ENCODE measurements at places on chromosomes 5 and 9.

DNA sequence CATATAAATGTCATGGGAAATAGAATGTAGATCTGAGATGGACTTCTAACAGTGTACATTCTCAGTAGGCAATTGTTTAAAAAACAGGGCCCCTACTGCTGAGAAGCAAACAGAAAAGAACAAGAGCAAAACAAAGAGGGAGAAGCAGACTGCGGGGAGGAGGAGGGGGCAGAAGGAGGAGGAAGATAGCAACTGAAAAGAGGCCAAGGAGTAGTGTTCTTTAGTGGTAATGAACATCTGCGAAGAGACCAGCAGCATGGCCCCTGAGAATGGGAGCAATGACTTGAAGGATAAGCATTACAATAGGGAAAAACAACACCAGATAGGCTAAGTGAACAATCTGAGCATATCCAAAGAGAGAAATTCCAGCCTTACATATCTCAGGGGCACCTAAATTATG is 36.8 kb downstream of the HAPLN1 start:
- DNase-seq: no peak

DNA sequence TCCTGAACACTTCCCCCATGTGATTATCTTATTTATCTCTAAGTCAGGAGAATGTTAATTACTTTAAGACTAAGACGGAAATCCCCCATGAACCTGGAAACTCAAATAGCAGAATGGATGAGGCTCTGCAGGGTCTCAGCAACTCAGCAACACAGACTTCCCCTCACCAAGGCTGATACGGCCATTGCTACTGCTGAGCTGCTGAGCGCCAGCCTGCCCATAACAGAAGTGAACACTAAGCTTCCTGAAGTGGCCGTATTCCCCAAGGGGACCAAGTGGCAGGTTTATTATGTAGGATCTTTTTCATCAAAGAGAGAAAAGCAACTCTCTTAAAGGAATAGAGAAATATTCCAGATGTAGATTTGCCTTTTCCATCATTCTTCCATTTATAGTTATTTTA is 311.1 kb downstream of the RFX3 start:
- DNase-seq: no peak

DNA sequence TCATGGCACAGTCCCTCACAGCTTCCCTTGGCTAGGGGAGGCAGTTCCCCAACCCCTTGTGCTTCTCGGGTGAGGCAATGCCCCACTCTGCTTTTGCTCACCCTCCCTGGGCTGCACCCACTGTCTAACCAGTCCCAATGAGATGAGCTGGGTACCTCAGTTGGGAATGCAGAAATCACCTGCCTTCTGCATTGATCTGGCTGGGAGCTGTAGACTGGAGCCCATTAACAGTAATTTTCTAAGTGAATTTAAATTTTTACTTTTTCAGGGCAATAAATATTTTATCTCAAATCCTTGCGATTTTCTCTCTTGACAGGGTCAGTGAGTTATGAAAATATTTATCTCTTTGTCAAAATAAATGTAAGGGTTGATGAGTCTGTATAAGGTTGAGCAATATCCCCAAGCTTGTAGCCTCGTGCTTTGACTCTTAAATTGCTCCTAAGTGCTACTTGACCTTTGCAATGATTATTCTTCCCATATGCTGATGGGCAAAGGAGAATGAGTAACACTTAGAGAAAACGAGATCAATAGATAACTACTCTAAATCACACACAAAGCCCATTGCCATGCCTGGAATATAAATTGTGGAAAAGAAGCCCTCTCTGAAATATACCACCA is 82.1 kb upstream of the MOCS2 start:
- DNase-seq: peak; percentile 26

DNA sequence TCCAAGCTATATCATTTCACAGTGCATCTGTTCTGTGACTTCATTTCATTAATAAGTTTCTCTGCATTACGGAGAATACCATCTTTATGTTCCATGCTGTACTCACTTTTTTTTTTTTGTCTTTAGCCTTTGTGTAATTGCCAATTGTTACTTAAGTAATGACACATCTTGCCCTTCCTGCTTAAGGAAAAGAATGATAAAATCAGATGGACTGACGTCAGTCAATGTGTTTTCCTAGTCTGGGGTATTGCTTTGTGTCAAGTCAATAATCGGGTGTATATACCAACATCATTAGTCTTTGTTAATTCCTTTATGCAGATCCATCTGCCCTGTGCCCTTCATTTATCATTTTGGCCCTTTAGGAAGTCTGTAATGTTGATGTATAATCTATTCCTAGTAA is 133.5 kb downstream of the CD180 start:
- no peak for DNase-seq

- peak; percentile 24 for DNase-seq
Measured at GRCh38 chr9:124368692-124369091, 46.5 kb downstream of the PSMB7 start.

DNA sequence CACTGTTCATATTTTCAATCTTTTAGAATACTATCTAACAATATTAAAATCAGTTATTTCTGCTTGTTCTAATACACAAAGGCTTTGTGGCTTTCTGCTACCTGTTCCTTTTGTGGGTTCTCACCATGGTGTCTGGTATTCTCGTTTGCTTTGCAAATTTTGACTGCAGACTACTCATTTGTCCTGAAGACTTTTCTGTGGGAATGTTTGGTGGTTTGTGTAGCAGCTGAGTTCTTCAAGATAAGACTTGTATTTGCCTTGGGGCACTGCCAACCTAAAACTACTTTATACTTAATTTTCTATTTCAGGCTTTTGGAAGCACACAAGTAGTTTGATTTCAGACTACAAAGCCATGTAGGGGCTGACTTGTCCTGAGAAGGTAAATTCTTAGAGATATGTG is 11.1 kb downstream of the IL33 start:
- DNase-seq: peak; percentile 81

GRCh38 chr5:104977529-104977928 is 1414.9 kb upstream of the NUDT12 start:
- peak; percentile 3 for DNase-seq

DNA sequence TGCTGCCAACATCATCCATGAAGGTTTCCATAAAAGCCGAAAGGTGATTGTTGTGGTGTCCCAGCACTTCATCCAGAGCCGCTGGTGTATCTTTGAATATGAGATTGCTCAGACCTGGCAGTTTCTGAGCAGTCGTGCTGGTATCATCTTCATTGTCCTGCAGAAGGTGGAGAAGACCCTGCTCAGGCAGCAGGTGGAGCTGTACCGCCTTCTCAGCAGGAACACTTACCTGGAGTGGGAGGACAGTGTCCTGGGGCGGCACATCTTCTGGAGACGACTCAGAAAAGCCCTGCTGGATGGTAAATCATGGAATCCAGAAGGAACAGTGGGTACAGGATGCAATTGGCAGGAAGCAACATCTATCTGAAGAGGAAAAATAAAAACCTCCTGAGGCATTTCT is 10.1 kb downstream of the TLR4 start:
- DNase-seq: no peak

DNA sequence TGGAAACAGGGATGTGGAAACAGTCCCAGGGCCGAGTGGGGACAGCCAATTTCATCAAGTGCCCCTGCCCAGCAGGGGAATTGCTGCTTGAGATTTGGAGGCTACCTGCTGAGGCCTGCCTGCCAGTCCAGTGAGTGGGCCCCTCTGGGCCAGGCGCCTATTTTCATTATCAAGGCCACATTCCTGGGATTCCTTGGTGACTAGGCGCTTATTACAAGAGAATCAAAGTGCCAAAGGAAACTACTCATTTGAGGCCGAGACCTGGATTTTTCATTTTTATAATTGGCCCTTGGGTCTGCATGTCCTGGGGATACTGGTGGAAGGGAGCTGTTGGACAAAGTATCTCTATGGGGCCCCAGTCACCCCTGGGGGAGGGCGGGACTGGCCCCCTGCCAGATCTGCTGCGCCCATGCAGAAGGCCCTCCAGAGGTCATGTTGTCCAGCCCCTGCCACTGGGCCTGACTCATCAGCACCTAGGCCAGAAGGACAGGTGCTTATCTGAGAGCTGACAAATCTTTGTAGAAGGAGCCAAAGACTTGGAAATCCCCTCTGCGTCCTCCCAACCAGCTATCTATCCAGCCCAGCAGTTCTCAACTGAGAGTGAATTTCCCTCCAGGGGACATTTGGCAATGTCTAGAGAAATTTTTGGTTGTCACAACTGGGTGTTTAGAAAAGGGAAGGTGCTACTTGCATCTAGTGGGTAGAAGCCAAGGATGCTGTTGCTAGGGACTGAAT is 45.6 kb downstream of the FOXI1 start:
- peak; percentile 75 for DNase-seq

DNA sequence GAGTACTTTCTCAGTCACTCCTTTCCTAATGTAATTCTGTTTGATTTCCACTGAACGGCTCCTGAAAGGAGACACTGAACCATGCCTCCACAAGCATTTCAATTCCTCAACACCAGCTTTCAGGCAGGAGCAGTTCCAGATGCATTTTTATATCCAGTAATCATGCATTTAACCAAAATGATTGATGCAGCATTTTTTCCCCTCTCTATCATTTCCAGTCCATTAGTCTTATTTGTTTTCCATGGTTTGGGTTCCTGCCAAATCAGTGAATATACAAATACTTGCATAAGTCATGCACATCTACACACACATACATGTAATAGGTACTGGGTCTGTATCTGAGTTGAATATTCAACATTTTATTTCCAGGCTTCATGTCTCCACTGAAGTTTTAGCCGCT is 122.7 kb downstream of the GRIA1 start:
- DNase-seq: peak; percentile 72

GRCh38 chr9:127741831-127742434 is 6.8 kb upstream of the TOR2A start:
- DNase-seq: peak; percentile 74

GRCh38 chr5:74404574-74405508 is 235.7 kb downstream of the ENC1 start:
- DNase-seq: no peak

DNA sequence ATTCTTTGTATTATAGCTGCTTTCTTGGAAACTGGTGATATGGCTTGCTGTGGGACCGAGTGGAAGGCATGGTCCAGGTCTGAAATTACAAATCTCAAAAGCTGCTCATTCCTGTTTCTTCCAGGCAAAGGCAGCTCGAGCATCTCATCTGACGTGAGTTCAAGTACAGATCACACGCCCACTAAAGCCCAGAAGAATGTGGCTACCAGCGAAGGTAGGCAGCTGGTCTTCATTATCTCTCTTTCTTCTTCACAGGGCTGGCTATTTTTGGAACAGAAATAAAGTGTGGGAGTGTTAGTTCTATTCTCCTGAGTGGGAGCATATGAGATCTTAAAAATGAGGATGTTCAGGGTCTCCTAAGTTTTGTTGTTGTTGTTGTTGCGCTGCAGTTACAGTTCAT is 115.9 kb downstream of the FBXL7 start:
- no peak for DNase-seq

DNA sequence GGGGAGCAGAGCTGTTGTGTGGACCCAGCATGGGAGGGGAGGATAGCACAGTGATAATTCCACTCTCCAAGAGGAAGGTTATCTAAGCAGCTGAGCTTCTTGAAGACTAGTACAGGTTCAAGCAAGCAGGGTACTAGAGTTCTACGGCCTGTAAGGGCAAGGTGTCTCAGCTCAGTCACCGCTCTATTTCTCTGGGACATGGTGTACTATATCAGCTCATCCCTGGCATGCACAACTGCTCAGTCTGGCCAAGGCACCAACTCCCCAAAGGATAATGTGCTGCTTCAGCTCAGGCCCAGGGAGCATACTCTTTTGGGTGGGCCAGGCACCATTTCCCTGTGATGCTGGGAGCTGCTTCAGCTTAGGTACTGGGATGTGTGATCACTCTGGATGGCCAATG is 69.8 kb downstream of the RNF130 start:
- no peak for DNase-seq

GRCh38 chr9:86807367-86807976 is 139.8 kb downstream of the GAS1 start:
- DNase-seq: peak; percentile 35

GRCh38 chr5:33102551-33102950 is 338.2 kb upstream of the TARS1 start:
- peak; percentile 32 for DNase-seq

DNA sequence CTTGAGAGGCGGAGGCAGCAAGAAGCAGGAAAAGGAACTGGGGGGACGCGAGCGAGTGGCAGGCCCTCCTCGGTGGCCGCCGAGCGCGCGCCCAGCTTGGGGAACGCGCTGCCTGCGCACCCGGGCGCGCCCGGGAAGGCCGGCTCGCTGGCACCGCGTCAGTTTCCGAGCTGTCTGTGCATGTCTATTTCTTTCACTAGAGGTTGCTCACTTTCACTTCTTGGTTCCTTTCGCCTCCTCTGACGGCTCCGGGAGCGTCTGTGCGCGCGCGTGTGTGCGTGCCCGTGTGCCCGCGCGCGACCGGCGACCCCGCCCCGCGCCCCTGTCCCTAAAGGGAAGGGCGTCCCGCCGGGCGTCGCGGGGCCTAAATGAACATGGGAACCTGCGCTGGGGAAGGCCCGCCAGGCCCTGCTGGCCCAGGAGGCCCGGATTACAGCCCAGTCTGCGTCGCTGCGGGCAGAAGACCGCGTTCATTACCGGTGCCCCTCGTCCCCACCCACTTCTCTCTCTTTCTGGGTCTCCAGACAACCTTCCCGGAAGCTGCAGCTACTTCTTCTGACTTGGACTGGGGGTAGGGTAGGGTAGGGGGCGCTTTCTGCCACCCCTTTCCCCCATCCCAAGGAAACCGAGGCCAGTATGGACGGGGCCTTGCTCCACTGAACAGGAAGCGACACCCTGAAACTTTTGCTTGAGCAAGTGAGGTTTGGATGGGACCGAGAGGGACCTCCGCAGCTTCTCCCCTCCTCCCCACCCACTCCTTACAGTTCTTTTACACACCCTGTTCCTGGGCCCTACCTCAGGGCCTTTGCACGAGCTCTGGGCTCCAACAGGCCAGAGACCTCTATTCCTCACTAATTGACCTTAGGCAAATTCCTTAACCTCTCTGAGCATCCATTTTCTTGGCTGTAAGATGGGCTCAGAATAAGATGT is 205.8 kb upstream of the IER5L start:
- DNase-seq: peak; percentile 66

DNA sequence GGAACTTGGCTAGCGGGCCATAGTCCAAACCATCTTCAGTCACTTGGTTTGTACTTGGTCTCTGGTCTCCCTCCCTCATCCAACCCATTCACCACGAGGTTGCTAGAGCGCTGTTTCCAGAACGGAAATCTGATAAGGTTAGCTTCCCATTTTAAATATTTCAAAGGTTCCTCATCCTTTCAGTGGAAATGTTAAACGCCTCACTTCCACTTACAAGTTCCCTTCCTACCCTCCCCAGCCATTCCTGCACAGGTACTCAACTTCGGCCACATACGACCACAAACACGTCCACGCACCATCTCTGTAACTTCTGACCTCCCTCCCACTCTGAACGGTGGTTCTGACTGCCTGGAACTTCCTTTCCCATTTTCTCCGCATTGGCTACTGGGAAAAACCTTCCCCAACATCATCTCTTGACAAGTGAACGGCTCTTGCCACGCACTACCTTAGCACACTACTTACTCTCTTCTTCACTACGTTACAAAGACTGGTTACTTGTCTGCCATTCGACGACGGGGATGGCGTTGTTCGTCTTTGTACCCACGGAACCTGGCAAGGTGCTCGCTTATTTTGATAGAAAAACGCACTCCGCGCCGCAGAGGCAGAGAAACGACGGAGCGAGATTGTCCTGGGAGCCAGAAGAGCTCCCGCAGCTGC is 629 bp downstream of the CCNH start:
- DNase-seq: peak; percentile 47

- no peak for DNase-seq
Measured at GRCh38 chr5:114471529-114471928, 109.7 kb downstream of the KCNN2 start.

Data from amniotic epithelial cell (primary cell).